ENCODE measurements at places on chromosomes 7 and 10.

DNA sequence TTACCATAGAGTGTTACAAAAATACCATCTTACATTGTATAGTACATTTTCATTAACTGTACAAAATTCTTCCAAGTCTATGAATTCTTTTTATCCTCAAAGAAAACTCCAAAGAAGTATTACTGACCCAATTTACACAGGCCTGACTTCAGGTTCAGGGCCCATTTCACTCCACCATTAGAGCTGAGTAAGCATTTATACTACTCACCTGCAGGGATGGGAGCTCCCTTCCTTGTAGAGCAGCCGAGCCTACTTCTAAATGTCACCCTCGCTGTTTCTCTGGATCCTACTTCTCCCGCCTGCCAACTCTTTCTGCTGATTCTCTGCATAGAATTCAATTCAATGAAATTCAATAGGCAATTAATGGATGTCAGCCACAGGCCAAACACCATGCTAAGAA lies 56.0 kb downstream of the CCDC71L start:
- no peak for DNase-seq

DNA sequence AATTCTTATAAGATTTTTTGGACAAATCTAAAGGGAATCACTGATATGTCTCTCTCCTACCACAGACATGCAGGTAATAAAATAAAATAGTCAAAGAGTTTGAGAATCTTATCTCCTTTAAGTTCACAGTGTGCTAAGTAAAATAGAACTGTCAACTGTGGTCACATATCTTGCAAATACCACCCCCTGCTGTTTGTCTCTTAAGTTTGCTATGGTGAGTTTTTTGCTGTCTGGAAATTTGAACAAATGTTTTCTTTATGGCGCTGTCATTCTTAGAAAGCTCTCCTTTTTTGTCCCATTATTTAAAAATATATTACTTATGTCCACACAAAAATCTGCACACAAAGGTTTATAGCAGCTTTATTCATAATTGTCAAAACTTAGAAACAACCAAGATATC lies 19.6 kb downstream of the GIMAP5 start:
- no peak for DNase-seq

GRCh38 chr10:84668186-84668763 lies 339.9 kb downstream of the CCSER2 start:
- DNase-seq, result no peak

GRCh38 chr10:44914891-44915290 lies 3.8 kb downstream of the TMEM72 start:
- no peak for DNase-seq

DNA sequence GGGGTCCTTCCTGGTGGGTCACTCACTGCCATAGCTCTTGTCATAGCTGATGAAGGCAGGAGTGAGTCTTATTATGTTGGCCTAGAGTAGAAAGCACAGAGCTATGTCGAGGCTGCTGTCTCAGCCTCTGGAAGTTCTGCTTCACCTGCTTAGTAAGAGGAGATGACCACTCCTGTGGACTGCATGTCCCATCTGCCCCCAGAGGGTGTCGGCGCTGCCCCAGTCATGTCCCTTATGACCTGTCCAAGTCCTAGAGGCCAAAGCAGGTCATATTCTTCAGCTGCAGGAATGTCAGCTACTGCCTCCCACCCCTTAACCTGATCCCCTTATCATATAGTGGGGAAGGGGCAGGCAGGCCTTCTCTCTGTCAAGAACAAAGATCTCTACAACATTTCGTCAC lies 72.4 kb upstream of the AGK start:
- DNase-seq, result no peak

DNA sequence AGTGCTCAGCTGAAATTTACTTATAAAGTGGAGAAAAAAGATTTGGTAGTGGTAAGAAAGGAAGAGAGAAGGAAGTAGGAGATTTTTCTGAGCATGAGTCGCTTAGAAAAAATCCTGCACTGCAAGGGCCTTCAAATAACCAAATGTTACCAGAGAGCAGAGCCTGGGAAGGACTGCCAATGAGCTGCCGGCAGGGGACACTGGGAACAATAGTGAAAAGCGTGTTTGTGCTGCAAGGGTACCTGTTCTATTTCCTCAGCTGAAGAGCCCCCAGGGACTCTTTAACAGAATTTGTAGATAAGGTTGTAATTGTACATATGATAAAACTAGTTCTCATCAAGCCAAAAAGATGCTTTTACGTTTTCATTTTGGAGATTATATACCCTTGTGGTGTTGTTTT lies 696.3 kb upstream of the C7orf33 start:
- DNase-seq, result no peak

DNA sequence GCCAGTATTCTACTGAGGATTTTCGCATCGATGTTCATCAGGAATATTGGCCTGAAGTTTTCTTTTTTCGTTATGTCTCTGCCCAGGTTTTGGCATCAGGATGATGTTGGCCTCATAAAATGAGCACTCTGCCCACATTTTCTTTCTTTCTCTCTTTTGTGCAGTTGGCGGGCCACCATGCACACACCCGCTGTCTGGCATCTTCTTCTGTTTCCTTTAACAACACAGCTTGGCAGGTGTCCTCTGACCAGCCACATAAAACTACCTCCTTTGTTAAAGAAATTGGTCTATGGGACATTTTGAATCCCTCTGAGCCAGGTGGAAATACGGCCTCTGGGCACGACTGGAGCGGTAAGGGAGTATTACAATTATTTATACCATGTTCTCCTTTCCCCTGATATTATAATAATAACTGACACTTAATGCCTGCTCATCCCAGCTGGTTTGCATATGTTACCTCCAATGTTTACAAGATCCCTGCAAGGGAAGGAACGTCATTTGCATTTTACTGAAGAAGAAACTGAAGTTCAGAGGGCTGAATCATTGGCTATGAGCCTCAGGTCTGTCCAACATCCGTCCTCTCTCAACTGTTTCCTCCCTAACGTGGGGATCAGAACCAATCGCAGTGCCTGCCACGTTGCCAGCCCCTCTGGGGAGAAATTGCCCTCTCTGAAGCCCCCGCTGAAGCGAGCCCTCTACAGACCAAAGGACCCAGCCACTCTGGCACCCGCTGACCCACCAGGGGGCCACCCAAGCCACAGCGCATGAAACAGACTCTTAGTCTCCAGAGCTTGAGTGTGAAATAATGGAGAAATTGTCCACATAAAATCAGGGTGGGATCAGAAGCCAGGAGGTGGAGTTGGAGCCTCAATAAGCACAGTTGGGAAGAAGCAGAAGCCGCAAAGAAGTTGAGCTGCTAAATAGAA lies 125.0 kb upstream of the FOXK1 start:
- DNase-seq, result no peak

- DNase-seq, result no peak
Observed at GRCh38 chr10:1708746-1709145, 28.6 kb downstream of the ADARB2 start.

GRCh38 chr10:49758249-49758930 lies 3.7 kb downstream of the OGDHL start:
- DNase-seq, result no peak

- DNase-seq, result no peak
Observed at GRCh38 chr10:78042058-78042751, 8.5 kb downstream of the RPS24 start.

DNA sequence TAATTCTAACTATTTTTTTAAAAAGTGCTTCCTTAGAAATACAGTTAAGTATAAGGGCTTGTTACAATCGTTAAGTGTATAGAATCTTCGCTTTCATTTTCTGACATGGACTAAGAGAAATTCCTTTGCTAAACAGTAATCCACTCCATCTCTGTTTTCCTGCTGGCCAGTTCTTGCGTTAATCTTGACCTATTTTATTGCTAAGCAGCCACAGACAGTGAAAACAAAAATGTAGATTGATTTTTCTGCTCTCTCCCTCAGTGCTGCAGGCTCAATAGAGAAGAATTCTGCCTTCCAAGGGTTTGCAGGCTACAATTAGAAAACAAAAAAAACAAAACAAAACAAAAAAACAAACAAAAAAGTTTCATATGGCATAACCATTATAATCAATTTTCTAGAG lies 310.4 kb upstream of the ADARB2 start:
- no peak for DNase-seq

GRCh38 chr7:80089366-80089765 lies 45.3 kb upstream of the GNAI1 start:
- no peak for DNase-seq

DNA sequence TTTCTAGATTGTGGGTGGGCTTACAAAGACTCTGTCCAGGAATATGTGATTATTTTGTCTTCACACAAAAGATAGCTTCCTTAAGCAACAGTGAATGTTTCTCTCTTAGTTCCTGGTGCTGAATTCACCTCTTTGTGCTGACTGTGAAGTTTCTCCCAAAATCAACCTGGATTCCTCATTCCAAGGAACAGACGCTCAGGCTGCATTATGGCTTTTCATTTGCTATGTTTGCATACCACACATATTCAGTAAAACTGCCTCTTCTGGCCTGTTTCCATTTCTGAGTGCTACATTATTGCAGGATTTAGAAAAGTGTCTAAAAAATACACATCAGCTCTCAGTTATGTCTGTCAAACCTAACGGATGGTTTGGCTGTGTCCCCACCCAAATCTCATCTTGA lies 21.5 kb downstream of the MACROH2A2 start:
- DNase-seq, result no peak

DNA sequence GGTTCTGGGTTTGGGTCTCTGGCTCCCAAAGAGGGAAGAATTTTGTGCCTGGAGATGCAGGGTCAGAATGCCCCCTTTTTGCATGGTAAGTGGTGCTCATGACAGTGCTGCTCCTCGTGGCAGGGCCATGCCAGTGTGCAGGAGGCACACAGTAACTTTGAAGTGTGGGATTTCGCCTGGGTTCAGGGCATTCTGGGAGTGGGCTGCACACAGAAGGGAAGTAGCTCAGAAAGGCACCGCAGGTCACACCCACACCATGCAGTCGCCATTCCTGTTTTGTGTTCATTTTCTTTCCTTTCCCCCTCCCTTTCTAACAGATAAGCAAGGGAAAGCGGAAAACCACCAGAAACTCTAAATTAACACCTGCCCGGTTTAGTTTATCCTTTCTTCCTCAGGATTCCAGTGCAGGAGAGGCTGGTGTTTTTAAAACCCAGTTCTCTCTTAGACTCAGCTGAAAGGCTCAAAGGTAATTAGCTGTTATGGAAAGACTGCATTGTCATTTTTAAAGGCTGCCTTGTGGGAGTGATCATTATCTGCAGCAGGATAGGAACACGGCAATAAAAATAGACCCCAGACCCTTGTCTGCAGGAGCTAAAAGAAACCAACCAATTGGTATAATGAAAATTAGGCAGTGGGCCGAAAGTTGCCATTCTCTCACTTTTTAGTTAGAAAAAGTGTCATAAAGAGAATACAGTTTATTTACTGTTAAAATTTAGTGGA lies 50.2 kb downstream of the EEPD1 start:
- DNase-seq, result no peak

DNA sequence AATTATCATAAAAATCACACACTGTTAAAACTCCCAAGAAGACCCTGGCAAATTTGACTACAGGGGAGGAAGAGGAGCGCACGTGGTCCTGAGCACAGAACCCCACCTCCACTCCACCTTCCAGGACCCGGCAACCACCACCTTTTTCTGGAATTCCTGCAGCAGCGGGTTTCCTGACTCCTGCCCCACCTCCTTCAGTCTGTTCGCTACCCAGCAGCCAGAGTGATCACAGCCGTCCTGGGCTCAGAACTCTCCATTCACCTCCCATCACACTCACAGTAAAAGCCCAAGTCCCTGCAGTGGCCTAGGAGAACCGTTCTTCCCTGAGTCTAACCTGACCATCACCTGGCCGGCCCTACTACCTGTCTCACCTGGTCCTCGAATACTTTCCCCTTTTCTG lies 107.4 kb upstream of the FAM204A start:
- no peak for DNase-seq

- DNase-seq, result no peak
Observed at GRCh38 chr7:123329988-123330643, 130.3 kb upstream of the SLC13A1 start.

DNA sequence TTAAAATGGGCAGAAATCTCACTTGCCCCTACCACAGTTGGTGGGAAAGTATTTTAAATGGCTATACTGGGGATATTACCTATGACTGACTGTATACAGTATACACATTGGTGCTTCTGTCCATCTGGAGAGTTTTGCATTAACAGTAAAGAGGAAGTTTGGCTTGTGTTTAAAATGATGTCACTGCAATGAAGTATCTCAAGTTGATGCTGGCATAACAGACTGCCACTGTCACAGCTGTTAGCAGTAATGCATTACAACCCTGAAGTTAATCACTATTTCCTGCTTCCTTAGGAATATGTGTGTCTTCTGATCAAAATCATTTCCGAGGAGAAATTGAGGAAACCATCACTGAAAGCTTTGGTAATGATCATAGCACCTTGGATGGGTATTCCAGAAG lies 1.9 kb downstream of the DKK1 start:
- DNase-seq, result no peak

- no peak for DNase-seq
Observed at GRCh38 chr7:32039000-32039756, 31.0 kb downstream of the PDE1C start.

DNA sequence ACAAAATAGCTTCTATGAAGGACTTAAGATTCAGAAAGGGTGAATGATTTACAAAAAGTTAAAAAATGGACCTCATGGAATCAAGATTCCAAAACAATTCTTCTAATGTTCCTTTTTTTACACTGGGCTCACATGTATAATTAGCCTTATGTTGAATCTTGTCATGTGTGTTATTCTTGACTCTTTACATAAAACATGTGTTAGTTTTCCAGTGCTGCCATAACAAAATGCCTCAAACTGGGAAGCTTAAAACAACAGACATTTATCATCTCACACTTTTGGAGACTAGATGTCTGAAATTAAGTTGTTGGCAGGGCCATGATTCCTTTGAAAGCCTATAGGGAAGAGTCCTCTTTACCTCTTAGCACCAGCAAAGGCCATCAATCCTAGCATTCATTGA lies 192.5 kb upstream of the SORCS1 start:
- DNase-seq, result no peak

GRCh38 chr10:114289096-114289436 lies 50.0 kb downstream of the VWA2 start:
- no peak for DNase-seq

GRCh38 chr10:42646214-42646613 lies 7.8 kb upstream of the ZNF33B start:
- no peak for DNase-seq

DNA sequence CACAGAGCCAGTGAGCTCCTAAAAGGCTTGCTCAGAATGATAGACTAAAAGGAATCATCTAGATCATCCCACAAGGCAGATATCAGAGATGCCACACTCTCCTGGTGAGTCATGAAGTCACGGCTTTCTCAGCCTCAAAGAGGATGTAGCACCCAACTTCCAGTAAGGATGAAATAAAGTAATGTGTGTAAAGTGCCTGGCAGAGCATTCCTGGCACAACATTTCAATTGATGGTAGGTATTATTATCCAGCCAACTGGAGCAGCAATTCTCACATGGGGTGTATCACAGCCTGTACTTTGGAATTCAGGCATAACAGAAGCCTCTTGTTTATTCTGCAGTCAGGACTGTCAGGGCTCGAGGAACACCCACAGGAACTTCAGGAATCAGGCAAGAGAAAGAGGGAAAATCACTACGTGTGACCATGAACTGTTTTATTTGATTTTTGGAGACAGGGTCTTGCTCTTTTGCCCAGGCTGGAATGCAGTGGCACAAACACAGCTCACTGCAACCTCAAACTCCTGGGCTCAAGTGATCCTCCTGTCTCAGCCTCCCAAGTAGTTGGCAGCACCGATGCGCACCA lies 5.3 kb upstream of the NAT16 start:
- DNase-seq, result no peak

GRCh38 chr7:130242198-130243014 lies 24.3 kb upstream of the CPA2 start:
- DNase-seq, result no peak

- no peak for DNase-seq
Observed at GRCh38 chr7:77528368-77528767, 8.7 kb upstream of the PTPN12 start.

Measured in esophagus squamous epithelium (tissue), 5 donors.